Activated T-helper 9 cell treated with anti-CD3 and anti-CD28 coated beads, Interleukin-2, amount 50 U/mL, for 16 hours (primary cell): ENCODE measurements at places on chromosomes 5 and 9.
A peak's percentile ranks its signal among the peaks of the same experiment; 100 is the strongest.

- no peak for DNase-seq
Observed at GRCh38 chr5:172692981-172693380, 51.9 kb downstream of the NEURL1B start.

- no peak for DNase-seq
Observed at GRCh38 chr5:156949424-156949823, 13.6 kb downstream of the TIMD4 start.

- DNase-seq = no peak
Observed at GRCh38 chr5:5089895-5090649, 50.1 kb upstream of the ADAMTS16 start.

DNA sequence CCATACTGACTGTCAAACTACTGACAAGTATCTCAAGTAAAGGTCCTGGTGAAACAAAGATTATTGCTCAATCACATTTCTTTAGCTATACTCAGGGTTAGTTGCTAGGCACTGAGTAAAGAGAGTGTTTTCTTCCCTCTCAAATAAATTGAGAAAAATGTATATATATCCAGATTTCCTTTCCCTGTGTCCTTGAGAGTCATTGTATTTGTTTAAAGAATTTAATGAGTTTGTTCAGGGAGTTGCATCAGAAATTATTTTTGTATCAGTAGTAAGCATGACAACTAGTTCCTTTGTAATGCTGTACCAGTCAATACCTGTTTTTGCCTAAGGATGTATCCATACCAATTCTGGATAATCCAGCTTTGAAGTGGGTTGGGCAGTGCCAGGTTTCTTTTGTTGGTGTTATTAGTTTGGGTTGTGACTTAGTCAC is 3.2 kb upstream of the ANKHD1 start:
- no peak for DNase-seq

- no peak for DNase-seq
Observed at GRCh38 chr9:128101690-128102089, 25.8 kb downstream of the PTGES2 start.

DNA sequence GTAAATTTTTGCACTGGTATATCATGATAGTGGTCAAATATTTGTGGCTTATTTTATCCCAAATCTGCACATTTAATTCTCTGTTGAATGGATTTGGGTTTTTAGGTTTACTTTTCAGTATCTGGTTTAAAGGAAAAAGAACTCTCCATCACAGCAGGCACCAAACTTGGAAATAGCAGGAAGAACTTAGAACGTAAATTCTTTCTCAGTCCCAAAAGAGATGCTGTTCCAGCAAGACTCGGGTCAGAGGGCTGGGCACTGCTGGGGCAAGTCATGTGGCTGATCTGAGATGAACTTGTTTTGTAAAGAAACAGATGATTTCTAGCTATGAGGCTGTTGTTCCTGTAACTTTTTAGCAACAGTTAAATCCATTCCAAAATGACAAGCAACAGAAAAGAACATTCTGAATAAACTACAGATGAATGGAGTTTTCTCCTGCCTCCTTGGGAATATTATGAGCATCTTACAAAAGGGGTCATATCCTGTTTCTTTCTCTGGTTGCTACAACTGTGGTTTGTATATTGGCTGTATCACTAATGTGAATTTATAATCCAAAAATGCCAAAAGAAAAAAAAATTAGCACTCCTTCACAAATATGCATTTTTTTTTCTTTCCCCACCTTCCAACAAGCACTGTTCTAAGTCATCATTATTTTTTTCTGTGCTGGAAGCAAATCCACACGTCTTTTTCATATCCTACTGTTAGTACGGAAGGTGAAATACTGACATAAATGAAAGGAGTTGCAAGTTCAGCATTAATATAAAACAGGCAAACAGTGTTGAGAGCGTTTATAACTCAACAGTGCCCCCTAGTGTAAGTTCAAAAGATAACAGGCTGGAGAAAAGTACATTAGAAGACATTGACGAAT is 31.1 kb downstream of the OR2K2 start:
- DNase-seq = no peak

GRCh38 chr5:83925321-83925954 is 204.8 kb upstream of the HAPLN1 start:
- DNase-seq = no peak

GRCh38 chr9:99075246-99075912 is 29.5 kb upstream of the TGFBR1 start:
- no peak for DNase-seq

GRCh38 chr9:124108216-124108615 is 96.6 kb downstream of the LHX2 start:
- no peak for DNase-seq

- no peak for DNase-seq
Observed at GRCh38 chr9:103037508-103038477, 42.7 kb downstream of the CYLC2 start.

GRCh38 chr5:14136228-14136627 is 6.9 kb upstream of the TRIO start:
- no peak for DNase-seq

- no peak for DNase-seq
Observed at GRCh38 chr5:173745123-173745522, 128.7 kb upstream of the BOD1 start.

DNA sequence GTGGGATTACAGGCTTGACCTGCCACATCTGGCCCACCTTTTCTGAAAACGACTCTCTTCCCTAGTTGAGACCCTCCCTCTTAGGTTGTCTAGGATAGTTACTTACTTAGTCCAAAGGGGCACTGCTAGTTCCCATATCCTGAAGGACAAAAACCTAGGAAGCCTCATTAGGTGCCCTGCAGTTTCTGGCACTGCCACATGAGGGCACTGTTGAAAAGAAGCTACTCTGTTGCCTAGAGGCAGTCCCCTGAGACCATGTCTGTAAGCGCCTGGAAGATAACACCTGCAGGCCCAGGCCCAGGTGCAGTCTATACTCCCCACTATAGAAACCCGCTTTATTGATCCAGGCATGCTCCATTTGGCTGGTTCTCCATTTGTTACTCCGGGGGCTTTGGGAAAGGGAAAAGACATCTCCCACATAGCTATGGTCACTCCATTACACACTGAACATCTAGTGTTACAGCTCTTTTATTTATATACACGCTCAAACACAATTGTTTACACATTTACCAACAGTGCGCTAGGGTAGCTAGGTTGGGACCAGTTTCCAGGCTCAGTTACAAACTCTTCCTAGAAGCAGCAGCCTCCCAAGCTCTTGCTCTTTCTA is 73.4 kb upstream of the PPARGC1B start:
- no peak for DNase-seq

DNA sequence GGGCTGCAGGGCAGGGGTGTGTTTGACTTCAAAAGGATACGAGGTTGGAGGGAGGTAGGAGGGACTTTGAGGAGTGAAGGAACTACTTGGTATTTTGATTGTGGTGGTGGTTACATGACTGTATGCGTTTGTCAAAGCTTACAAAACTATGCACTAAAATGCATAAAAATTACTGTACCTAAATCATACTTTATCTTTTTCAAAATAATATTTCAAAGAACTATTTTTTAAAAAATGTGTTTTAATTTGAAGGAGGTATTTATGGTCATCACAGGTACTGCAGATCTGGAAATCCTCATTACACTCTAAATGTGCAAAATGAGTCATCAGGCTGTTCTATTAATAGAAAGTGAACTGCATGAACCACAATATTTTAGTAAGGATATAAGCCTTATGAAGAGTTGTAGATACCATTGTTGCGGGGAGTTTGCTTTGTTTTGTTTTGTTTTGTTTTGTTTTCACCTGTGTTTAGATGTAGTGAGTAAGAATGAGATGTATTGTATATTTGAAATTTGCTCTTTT is 116.9 kb downstream of the ARRDC3 start:
- no peak for DNase-seq

DNA sequence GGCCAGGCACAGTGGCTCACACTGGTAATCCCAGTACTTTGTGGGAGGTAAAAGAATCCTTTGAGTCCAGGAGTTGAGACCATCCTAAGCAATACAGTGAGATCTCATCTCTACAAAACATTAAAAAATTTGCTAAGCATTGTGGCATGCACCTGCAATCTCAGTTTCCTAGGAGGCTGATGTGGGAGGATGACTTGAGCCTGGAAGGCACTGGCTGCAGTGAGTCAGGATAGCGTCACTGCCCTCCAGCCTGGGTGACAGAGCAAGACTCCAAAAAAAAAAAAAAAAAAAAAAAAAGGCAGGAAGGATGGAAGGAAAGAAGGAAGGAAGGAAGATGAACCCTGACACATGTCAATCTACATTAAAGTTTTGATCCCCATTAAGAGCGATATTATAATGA is 1452.2 kb upstream of the ACO1 start:
- no peak for DNase-seq

GRCh38 chr5:131396015-131396414 is 132.2 kb downstream of the CDC42SE2 start:
- DNase-seq = no peak

GRCh38 chr9:125561509-125562148 is 145.4 kb downstream of the MAPKAP1 start:
- no peak for DNase-seq

DNA sequence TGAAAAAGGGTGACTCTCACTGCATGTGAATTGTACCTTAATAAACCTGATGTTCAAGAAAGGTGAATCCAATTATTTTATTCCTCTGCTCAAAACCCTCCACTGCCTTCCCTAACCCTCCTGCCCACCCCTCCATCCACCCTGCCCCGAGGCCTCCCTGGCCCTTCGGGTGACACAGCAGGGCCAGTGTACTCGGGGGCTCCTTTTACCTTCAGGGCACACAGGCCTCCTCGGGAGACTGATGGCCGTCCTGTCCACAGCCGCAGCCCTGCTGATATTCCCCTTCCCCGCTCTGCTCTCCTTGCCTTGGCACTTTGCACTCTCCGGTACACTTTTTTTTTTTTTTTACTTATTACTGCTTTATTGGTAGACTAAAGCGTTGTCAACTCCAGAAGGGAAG is 234.0 kb downstream of the CACNA1B start:
- DNase-seq = no peak

GRCh38 chr5:105952875-105953274 is 1717.9 kb downstream of the EFNA5 start:
- no peak for DNase-seq

- no peak for DNase-seq
Observed at GRCh38 chr9:19498015-19498414, 89.2 kb downstream of the ACER2 start.

DNA sequence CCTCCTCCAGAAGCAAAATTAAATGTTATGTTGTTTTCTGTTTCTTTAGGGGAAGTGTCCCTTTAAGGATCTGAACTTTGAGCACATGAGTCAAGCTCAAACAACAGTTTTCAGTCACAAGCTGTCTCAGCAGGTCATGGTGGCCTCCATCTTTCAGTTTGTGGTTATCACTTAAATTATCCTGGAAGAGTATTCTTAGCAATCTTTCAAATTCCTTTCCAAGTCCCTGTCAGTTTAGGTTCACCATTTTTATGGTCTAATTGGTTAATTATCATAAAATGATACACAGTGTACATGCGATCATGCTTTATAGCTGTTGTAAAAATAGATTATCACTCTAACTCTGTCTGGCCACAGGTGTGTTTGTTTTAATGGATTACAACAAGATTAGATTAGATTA is 43.1 kb upstream of the SELENOP start:
- no peak for DNase-seq

GRCh38 chr9:106874652-106875051 is 11.7 kb downstream of the ZNF462 start:
- no peak for DNase-seq

GRCh38 chr9:35611230-35611797 is 6.3 kb downstream of the TESK1 start:
- peak; percentile 36 for DNase-seq

GRCh38 chr5:176943816-176944215 is 44.7 kb upstream of the HK3 start:
- no peak for DNase-seq

DNA sequence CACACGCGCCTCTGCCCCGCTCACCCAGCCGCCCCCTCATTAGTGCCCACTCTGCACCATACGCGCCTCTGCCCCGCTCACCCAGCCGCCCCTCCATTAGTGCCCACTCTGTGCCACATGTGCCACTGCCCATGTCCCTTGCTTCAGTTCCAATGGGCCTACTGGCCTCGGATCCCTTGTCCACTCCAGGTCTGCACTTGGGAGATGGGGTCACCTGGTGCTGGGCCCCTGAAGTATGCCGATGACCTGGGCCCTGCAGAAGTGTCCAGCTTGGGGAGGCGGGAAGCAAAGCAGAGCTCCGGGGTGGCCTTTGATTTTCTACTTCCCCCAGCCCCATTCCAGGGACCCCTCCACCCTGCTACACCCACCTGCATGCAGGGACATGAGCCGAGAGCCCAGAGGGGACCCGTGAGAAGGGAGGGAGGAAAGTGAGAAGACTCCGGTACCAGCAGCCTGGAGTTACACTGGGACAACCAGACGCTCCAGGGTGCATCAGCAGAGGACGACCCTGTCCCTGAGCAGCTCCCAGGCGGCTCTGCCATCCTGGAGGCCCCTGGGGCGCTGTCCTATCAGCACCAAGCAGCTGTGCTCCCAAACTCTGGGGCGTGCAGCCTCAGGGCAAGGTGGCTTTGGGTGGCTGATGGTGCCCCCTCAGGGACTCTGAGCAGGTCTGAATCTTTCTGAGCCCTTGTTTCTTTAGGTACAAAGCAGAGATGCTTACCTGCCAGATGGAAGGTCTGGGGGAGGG is 140.8 kb downstream of the RXRA start:
- no peak for DNase-seq

- peak; percentile 40 for DNase-seq
Observed at GRCh38 chr9:120891245-120891883, 14.4 kb upstream of the PHF19 start.

GRCh38 chr9:105690742-105691141 is 3.6 kb upstream of the TMEM38B start:
- no peak for DNase-seq

GRCh38 chr5:36305571-36306326 is 4.0 kb upstream of the RANBP3L start:
- DNase-seq = no peak

GRCh38 chr5:98328015-98328414 is 445.4 kb upstream of the RGMB start:
- DNase-seq = no peak

- DNase-seq = no peak
Observed at GRCh38 chr9:126151031-126151685, 175.5 kb upstream of the MVB12B start.

DNA sequence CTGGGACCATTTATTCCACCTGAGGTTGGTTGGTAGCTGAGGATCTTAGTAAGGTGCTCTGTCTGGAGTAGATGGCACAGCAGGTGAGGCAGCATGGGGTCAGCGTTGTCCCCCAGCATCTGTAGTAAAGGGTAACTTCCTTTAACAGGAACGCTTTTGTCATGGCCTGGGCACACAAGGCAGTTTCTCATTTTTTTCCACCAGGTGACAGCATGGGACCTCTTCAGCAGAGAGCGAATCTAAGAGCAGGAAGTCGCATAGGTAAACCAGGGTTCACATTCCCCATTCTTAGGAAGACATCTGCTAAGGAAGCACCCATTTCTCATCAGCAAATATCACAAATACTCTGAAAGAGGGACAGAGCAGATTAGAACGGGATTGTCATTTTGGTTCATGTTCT is 56.5 kb downstream of the GPR107 start:
- no peak for DNase-seq

- no peak for DNase-seq
Observed at GRCh38 chr9:116313638-116314037, 160.0 kb downstream of the PAPPA start.

DNA sequence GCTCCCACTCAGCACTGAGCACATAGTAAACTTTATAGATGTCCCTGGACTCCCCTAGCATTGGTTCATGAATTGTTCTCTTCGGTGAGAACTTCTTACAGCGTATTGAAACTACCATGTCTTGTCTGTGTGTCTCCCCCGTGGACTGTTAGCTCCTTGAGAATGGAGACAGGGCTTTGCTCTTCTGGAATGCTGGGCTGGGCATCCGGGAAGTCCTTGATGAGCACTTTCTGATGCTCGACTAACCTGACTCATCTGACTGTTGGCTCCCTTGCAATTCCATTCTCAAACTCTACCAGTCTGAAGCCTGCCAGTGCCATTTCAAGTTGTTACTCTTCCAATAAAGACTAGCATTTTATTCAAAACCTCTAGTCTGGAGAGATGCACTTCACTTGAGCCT is 15.0 kb upstream of the PFDN1 start:
- no peak for DNase-seq
